Mesendoderm (in vitro differentiated cells): ENCODE measurements at places on chromosomes 7 and 10.

DNA sequence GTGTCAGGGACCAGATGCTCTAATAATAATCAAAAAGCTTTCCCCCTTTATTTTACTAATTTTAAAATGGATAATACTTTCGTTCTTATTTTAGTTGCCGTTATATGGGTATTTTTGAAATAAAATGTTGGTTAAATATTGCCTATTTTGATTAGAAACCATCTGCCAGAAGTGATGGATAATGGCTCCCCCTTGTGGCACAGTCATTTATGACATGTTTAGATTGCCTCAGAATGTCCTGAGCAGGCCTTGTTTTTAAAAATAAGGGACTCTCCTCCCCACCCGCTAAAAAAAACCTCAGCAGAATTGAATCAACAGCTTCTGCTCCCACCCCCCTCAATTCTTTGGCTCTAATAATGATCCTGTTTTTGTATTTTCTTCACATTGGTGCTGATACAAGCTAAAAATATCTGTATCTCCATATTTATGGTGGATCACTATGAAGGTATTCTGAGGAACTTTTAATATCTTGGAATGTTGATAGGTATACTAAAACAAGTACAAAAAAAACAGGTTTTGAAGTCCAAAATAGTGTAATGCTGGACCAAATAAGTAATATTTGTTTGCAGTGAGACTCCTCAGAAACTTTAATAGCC lies 38.8 kb downstream of the TMEM60 start:
- peak; percentile 68 for DNase-seq

DNA sequence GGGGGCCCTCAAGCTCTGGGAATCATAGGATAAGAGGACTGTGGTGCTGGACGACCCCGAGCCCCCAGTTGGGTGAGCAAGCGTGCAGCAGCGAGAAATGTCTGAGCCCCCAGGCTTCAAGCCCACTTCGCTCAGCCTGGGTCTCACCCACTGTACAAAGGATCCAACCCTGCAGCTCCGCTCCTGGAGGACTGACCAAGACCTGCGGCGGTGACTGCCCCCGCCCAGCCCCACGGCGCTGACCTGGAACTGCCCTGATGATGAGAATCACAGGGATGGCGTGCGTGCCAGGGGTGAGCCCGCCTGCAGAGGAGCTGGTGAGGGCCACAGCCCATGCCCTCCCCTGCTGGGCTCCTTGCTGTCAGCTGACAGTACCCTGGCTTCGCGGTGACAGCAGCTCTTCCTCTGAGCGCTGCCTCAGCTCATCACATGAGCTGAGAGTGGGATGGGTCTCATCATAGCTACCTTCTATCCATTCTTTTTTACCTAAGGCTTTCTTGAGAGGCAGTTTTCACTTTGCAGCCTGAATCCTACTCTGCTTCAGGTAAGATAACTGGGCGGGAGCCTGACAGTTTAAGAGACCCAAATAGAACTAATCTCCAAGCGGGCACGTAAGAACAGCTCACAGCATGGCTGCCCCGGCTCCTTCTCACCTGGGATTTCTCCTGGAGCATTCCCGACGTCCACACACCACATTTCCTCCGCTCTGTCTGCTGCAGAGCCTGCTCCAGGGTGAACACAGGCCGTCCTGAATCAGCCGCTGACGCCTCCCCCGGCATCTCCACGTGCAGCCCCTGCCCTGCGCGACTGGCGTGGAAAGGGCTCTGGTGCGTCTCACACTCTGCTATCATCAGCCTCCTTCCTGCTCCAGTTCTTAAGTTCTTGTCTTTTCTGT lies 329.9 kb downstream of the PTPRN2 start:
- no peak for DNase-seq

DNA sequence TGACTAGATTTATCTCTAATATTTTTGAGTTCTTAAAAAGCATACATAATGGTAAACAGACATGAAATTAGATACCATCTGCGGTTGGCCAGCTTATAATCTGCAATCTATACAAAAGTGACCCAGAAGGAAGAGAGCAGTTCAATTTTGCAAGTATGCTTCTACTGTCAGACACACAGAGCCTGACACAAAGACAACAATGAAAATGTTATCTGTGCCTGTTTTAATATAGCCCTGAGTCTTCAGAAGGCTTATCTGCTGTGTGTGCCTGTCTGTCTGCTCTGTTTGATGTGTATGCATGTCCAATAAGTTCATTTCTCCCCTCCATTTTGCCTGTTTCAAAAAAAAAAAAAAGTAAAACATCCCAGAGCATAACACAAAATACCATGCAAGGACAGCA lies 73.3 kb upstream of the FHIP2A start:
- DNase-seq, result no peak

DNA sequence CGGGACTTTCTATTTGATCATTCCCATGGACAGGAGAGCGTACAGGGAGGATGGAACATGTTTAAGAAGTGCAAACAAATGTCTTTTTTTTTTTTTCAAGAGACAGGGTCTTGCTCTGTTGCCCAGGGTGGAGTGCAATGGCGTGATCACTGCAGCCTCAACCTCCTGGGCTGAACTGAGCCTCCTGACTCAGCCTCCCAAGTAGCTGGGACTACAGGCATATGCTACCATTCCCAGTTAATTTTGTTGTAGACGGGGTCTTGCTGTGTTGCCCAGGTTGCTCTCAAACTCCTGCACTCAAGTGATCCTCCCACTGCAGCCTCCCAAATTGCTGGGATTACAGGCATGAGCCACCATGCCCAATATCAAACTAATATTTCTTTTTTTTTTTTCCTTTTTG lies 40.5 kb downstream of the SPDYE5 start:
- DNase-seq, result no peak
